ENCODE measurements at places on chromosomes 1 and 21.

DNA sequence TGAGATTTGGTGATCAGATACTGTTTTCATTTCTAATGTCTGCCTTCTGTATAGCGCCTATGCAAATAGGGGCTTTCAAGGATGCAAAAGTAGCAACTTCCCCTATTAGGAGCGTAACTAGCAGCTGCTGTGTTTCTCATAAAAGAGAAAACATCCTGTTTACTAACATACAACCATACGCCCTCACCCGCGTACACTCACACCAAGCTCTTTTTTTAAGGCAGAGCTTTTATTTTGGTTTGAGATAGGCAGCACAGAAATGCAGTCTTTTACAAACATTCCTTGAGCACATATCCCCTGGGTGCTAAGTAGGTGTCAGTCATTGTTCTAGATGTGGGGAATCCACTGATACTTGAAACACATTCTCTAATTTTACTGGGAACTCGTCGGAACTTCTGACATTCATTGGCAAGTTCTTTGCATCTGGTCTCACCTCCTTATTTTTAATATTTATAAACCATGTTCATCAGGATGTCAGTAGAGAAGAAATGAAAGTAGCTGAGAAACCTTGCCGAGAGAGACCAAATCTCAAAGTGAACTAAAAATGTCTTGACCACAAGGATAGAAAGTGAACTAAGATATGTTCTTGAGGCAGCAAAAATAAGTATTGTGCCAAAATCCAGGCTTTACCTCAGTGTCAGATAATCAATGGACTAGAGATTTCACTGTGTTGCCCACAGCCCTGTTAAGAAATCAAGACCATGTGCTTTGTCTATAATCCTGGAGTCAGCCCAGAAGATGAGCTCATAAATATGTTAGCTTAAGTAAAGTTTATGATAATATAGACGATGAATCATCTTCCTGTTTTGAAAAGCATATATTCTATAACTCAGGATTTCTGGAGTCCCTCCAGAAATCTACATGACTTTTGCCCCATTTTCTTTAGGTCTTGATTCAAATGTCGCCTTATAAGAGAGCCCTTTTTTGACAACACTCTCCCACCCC is 350.9 kb downstream of the ST6GALNAC3 start:
- DNase-seq = no peak

GRCh38 chr1:151266315-151266714 is 11.8 kb downstream of the PSMD4 start:
- DNase-seq = no peak

GRCh38 chr1:192849442-192849841 is 40.6 kb downstream of the RGS2 start:
- DNase-seq = no peak

DNA sequence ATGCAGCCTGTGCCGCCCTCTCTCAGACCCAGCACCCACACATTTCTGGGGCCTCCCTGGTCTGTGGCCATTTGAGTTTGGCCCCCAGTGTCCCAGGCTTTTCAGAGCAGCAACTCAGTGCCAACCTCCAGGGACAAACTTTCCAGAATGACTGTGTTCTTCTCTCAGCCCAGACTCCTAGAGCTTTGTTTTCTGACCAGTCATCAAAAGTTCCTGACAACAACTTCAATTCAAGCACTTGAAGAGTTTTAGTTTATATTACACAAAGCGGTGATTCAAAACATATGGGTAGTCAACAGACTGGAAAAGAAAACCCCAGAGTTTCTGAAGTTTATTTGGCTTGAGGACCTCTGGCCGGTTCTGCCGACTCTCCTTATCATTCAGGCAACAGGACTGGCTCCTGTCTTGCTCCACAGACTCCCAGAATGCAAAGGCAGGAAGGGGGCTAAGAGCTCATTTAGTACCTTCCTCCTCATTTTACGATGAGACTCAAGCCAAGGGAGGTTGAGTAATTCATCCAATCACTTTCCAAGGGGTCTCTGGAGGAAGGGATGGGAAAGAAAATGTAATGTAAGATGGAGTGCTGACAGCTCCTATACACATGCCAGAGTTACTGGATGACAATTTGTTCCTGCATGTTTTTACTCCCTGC is 27.0 kb upstream of the TIAM1 start:
- DNase-seq = no peak

DNA sequence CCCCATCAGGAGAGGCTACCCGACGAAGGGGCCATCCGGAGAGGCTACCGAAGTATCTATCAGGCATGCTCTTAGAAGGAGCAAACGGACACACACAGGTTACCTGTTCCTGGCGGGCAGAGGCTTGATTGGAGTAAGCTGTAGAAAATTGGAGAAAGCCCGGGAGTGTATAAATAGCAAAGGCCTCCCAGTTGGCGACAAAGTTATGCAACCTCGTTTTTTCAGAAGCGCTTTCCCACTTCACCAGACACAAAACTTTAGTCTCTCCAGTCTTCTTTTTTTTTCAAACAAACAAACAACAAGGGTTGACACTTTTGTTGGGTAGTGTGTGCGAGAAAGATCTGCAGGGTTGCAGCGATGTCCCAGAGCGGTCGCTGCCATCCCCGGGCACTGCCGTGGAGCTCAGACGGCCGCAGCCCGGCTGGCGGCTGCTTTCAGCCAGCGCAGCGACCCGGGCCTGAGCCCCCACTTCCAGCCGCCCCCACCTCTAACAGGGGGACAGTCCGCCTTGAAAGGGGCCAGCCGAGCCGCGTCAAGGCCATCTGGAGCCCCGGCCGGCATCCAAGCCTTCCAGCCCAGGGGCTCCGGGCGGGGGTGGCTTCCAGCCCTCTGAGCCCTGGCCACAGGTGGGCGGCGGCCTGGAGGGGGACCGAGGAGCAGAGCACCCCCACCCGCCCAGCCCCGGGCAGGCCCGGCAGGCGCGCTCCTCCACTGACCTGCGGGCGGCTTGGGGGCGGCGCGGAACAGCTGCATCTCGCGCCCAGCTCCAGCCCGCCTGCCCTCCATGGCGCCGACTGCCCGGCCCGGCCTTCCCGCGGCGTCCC is 616 bp downstream of the MCOLN3 start:
- no peak for DNase-seq

- DNase-seq = no peak
Observed at GRCh38 chr1:239269706-239270105, 116.7 kb upstream of the CHRM3 start.
